Activated naive CD8-positive, alpha-beta T cell treated with anti-CD3 and anti-CD28 coated beads, Interleukin-2, amount 50 U/mL, for 16 hours (primary cell): ENCODE measurements at places on chromosomes 7 and 10.

DNA sequence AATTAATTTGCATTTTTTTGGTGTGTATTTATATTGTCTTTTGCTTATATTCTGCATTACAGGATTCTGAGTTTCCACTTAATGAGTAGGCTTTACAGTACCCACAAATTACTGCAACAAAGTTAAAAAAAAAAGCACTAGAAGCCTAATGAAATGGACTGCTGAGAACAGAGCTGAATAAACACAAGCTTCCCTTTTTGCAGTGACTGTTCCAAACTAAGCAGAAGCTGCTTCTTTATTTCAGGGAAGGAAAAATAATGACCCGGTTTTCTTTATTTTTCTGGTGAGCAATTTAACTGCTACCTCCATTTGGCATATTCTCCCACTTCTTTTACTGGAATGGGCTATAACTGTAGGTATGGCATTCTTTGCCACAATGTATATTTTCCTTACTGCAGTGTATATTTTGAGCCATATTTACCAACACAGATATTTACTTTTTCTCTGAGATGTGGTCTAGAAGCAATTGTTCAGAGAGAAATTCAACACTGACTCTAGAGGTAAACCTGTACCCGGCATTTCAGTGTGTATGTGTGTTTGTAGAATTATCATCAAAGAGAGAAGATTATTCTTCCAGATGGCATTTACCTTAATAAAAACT, 56.9 kb downstream of the HDAC9 start:
- DNase-seq = no peak

DNA sequence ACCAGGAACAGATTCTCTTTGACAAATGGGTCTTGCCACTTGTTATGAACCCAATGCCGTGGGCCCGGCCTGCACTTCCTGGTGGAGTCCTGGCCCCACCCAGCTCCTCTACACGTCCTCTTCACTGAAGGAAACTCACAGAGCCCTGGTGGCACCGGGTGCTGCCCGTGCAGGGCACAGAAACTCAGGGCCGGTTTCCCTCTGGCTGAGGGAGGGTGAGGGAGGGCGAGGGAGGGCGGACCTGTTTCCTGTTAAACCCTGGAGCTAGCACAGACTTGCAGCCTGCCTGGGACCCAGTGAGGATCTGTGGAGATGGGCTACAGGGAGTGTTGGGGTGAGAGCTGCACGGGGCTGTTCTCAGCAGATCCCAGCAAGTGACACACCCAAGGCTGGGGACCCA, 596.3 kb downstream of the PTPRN2 start:
- DNase-seq = no peak

DNA sequence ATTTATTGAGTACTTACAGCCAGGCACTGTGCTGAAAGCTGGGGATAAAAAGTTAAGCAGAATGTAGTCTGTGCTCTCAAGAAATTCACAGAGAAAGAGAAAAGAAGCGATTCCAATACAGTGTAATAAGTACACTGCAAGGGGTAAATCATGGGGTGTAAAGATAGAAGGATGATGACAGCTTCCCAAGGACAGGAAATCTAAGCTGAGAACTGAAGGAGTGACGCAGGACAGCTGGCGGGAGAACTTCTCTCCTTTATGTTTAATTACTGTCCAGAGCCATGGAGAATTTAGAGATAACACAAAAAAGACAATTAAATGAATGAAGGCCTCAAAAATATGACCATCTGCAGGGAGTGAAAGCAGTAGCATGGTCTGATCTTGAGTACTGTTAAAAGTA, 34.8 kb downstream of the C7orf33 start:
- no peak for DNase-seq

DNA sequence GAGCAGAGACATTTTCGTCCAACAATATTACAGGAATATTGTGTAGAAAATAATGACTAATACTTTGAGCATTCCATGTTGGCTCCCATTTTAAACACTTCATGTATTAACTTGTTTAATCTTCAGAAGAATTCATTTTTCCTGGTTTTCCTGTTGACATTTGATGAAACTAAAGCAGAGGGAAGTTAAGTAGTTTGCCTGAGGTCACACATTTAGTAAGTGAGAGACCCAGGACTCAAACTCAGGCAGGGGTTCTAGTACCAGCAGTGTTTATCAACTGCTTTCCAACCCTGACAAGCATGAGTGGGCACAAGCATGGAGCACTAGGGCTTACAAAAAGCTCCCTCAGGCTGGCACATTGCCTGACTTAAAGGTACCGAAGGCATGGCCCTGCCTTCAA, 719.1 kb downstream of the AUTS2 start:
- no peak for DNase-seq

DNA sequence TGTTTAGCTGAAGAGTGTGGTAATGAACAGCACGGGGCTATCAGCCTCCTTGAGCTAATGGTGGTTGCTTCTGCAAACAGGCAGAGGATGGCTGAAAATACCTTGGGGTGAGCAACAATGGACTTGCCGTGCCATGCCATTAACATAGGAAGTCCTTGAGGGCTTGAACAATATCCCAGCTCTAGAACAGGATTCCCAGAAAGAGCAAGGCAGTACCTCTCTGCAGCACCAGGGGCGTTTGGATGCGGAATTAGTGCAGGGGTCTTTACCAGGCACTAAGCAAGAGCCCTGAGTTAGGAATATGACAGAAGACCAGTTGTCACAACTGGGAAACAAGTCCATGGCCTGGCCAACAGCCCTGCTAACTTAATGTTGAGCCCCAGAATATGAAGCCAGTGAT, 143.2 kb upstream of the COBL start:
- no peak for DNase-seq

DNA sequence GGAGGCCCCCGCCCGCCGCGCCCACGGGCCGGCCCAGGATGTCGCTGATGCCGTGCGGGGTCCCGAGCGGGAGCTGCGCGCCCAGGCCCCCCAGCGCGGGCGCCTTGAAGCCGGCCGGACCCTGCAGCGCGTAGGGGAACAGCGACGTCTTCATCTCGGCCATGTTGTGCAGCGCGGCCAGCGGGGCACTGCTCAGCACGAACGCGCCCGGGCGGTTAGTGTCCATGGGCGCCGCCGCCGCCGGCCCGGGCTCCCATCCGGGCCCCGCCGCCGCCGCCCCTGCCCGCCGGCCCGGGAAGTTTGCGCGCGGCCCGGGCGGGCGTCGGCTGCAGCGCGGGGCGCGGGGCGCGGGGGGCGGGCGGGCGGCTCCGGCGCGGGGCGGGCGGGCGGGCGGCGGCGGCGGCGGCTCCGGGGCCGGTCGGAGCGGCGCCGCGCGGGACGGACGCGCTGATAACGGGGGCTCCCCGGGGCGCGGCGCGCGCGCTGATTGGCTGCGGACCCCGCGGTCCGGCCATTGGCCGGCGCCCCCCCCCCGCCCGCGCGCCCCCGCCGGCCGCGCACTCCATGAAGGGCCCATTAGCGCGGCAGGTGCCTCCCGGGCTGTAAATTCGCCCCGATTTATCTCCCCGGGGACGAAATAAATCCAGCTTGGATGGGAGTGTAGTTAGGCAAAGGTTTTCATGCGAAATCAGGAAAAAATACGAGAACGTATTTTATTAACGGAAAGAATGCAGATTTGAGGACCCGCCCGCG, at the start of gene NKX6-2:
Gene NKX6-2, minus strand, starts transcription at position 425 of the 753 bp plus-strand sequence. Its CDS starts 199 bp downstream, at position 226.
- no peak for DNase-seq

DNA sequence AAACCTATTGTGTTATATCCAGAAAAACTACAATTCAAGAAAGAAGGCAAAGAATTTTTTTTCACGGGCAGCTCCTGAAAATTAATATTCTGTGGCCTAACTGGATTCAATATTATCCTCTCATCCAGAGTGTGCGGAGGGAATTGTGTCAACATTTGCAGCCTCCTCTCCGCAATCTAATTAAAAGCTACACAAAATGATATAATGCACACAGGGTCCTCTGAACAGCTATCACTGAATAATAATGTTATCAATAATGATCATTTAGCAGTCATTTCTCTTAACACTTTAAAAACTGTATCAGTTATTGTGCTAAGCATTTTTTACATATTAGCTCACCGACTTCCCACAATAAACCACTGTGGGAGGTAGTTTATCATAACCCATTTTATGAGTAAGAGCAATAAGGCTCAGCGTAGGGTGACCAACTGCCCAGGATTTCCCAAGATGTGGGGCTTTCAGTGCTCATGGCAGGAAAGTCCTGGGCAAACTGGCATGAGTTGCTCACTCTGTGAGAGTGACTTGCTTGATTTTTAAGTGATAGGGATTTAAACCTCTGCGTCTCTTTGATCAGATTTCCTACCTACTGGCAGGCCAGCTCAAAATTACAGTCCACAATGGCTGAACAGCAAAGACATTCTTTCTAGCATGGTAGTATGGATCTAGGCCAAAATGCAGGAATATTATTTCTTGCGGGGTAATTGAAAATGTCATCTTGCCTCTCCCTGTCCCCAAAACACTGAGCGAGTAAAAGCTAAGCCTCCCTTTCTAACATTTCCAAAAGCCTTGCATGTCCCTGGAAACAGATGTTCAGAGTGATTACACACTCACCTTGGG, 65.7 kb downstream of the AOAH start:
- DNase-seq = no peak

GRCh38 chr10:49610114-49610457, at the start of gene SLC18A3:
Gene SLC18A3, plus strand, starts transcription at chr10:49610310. Its CDS starts 431 bp downstream, at chr10:49610741.
- no peak for DNase-seq

- DNase-seq = no peak
Observed at GRCh38 chr10:31959461-31960173, 31.0 kb upstream of the ARHGAP12 start.

- DNase-seq = no peak
Observed at GRCh38 chr10:17586821-17587234, 30.3 kb downstream of the HACD1 start.

DNA sequence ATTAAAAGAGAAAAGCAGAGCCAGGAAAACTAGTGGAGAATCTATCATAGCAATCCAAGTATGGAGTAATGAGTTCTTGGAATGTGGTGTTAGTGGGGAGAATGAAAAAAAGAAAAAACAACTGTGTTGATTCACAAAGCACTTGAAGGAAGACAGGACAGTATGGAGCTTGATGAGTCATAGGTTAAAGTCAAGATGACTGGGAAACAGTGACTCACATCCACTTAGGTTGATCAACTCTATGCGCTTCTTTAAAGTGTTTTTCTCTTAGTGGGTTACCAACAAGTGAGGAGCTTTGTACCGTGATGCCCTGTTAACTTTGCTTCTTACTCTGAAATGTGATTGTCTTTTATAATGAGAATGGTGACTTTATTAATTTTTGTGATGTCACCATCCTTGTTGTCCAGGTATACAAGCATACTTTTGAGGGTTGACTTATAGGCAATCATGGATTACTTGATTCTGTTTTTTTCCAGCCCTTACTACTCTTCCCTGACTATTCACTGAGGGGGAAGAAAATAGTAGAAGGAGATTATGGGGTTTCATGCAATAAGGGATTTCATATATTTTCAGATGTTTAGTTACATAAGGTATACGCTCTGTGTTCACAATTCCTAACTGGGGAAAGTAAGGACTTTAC, 32.1 kb upstream of the MDFIC start:
- DNase-seq = no peak

- no peak for DNase-seq
Observed at GRCh38 chr7:116984511-116984910, 31.2 kb downstream of the ST7 start.
